ENCODE measurements at places on chromosomes 6 and 20.

DNA sequence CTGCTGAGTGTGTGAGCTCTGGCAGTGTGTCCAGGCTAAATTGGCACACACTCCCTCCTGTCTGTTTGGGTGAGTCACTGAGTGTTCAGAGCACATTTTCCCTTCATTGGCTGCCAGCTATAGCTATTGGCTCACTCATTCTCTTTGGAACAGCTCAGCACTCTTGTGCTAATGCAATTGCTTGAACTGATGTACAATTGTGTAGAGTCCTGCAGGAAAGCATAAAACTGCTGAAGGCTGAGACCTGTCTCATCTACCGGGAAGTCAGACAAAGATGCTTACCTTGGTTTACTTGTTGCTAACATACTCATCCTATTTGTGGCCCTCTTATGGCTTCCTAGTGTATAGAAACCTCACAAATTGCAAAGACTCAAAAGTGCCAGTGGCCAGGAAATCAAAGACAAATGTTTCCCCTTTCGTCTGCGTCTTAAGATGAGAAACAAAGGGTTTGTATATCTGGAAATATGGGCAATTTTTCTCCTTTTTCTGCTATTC lies 351.0 kb downstream of the BCKDHB start:
- no peak for DNase-seq

DNA sequence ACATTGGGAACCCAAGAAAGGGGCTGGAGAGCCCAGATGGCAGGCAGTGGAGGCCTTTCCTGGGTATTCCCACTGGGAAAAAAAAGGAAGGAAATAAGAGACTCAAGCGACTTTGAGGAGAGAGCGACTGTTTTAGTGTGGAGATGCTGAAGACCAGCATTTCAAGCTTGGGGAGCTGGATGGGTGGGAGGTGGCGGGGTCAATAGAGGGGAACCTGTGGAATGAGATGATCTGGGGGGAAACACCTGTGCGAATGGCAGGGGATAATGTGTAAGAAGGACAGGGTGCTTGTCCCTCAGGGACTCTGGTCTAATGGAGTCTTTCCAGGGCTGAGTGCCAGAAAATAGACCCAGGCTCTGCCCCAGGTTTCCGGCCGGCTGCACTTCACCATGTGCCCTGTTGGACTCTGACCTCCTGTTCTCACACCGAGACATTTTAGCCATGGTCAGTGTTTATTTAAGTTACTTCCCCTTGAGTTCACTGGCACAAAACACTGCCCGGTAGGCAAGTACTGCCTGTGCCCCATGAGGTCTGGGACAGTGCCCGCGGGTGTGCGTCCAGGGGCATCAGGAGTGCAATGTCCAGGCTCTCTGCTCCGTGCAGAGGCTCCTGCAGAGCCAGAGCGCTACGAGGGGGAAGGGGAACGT lies 50.4 kb upstream of the NKX2-2 start:
- DNase-seq, result no peak

- no peak for DNase-seq
These were observed 41.0 kb upstream of the FAM50B start for GRCh38 chr6:3808199-3808598.

DNA sequence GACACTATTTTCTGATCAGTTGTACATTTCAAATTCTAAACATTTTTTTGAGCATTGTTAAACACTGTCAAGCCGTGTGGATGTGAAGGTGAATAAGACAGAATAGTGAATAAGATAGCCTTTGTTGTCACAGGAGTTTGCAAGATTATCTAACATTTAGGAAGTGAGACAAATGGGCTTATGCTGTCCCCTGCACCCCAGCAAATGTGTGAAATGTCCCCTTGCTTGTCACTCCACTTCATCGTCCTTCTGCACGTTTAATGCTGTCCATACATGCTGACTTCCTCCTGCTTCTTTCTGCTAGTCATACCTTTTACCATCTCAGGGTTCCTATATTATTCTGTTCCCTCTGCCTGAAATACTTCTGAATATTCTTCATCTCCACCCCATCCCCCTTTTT lies 62.6 kb downstream of the CBFA2T2 start:
- DNase-seq, result no peak

DNA sequence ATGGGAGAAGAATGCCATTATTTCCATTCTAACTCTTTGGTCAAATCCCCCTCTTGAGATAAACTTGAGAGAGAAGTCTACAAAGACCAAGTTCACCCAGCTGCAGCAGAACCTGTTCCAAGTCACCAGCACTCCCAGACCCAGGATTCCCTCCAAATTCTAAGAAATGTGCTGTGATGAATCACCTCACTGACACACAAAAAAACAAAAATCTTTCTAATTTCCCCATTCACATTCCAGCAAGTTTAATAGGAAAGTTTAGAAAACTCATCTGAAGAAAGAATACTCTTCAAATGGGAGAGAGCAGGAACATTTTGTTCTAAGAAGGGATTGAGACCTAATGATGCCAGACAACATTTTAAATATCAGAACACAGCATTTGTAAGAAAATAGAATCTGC lies 213.6 kb upstream of the PLCB4 start:
- DNase-seq, result no peak

- DNase-seq, result no peak
These were observed 72.8 kb downstream of the ATXN1 start for GRCh38 chr6:16688436-16688835.

GRCh38 chr6:168451805-168452517 lies 11.0 kb downstream of the SMOC2 start:
- DNase-seq, result no peak

DNA sequence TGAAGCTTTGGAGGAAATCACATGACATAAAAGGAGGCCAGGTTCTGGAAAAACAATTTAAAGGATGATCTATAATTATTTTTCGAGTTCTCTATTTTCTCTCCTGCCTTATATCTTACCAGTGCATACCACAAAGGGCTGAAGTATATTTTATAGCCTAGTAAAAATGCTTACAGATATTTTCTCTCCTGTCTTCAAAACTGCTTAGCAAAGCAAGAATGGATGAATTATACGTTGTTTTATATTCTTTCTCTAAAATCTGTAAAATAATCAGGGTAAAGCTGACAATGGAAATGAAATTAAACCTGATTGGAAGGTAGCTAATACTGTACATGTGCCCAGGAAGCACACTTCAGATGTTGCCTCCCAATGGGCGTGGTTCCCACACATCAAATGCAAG lies 123.7 kb downstream of the F13A1 start:
- no peak for DNase-seq

- DNase-seq, result no peak
These were observed 243.5 kb upstream of the THEMIS start for GRCh38 chr6:128144320-128144719.

DNA sequence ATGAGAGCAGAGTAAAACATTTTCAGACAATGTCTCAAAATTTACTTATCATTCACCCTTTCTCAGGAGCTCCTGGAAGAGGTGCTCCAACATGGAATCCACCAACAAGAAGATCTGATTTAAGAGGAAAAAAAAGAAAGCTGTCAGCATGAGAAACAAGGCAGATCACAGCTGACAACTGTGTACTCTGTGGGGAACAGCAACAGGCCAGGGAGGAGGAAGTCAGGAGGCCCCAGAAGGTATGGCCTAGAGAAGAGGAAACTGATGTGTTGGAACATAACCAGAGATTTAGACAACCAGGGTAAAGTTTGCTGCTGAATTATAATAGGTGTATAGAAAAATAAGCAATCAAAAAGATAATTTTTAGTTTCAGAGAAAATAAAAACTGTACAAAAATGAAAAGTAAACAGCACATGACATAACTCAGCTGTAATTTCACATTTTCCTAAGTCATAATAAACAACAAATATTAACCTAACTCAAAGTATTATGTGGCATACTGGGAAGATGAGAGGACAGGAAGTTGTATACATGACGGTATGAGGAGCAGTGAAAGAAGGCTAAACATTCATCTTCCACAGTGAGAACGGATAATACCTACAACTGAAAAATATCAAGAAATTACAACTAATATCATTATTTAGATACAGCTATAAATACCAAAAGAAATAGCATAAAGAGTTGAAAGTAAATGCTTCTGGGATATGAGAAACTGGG lies 113.6 kb upstream of the EMILIN3 start:
- no peak for DNase-seq

DNA sequence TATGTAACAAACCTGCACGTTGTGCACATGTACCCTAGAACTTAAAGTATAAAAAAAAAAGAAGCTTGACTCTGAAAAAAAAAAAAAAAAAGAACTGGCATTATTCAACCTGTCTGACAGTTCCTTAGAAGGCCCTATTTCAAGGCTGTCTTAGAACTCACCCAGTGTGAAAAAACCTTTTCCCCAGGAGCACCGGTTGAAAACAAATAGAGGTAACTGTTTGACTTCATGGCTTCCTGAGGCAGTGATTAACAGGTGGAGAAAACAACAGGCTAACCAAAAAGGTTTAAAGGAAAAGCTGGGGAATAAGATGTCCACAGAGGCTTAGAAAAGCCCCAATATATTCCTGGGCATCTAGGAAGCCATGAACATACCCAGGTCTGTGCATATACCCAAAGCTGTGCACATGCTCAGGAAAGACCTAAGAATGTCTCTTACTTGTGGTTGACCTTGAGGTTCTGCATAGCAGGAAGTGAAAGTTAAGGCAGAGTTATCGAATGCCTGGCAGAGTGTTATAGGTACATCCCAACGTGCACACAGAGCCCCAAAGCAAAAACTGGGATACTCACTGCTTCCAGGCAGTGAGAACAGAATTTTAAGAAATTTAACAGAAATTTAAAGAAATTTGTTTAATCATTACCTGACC lies 7.0 kb downstream of the UQCC1 start:
- peak; percentile 29 for DNase-seq

DNA sequence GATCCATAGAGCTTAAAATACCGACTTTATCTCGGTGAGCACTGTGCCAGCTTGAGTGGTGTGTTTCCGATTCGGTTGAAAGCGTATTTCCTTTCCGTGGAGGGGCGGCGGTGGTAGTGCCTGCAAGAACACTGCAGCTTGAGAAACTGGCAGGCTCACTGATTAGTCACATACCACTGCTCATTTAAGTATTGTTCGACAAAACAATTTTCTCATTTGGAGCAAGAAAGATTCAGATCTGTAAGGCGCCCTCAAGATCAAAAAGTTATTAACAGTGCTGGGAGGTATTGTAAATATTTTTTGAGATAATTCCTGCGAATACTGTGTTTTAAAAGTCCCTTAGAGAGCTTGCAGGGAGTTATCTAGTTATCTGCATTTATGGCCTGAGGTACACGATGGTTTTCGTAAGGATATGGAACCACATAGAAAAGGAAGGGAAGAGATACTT lies 1.3 kb downstream of the MAPK14 start:
- no peak for DNase-seq

DNA sequence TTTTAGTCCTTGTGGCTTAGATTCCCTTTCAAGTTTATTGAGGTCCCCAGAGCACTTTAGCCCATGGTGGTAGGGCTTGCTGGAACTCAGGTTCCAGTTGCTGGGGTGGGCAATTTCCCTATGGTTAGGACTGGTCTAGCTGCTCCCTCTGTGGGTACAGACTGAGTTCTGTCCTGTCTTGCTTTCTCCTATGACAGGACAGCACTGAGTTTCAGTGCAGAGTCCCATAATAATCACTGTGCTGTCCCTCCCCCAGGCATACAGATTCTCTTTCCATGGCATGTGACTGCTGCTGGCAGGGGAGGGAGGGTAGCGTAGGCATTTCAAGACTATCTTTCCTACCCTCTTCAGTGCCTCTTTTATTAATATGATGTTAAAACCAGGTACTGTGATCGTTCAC lies 17.1 kb upstream of the ERVFRD-1 start:
- DNase-seq, result no peak

All from GM19239 (cell line).